ENCODE measurements at places on chromosomes 4 and X.

- no peak for DNase-seq
Measured at GRCh38 chr4:97197106-97197505, 946.2 kb downstream of the STPG2 start.

DNA sequence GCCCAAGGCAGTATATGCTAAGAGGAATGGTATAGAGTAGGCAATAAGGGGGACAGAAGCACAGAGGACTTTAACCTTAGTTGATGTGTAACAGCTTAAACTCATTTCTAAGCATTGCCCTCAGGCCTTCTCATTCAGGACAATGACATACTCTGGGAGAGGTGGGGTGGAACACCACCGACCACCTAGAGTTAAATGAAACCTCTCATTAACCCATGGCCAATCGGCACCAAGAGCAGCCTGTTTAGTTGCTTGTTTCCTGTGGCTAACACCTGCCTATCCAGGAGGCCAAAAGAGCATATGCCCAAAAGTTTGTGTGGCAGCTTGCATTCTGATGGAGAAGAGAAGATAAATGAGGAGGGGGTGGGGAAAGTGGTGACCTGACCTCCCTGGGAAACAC is 88.7 kb upstream of the PLAC1 start:
- no peak for DNase-seq

- DNase-seq, result no peak
Measured at GRCh38 chr4:27305246-27305645, 444.6 kb downstream of the STIM2 start.

- no peak for DNase-seq
Measured at GRCh38 chr4:76677571-76678326, 220.2 kb downstream of the SOWAHB start.

DNA sequence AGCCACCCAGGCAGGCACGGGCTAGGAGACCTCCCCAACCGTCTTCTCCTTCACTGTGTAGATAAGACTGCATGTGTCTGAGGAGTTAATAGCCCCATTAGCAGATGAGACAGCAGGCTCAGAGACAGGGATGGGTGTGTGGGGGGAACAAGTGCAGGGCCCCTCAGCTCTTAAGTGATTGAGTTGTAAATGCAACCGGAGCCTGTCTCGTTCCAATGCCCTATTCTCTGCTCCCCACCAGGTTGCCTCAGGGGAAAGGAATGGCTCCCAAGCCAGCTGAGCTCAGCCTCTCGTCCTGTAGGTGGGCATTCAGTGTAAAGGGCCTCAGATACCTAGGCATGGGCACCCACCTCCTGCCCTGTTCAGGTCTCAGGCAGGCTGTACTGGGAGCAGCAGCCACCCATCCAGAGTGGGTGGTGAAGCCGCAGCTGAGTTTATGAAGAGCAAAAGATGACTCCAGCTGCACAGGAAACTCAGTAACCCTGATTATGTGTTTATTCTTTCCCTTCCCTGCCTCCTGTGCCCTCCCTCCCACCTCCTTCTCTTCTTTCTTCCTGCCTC is 87.3 kb downstream of the PJA1 start:
- DNase-seq, result no peak

- DNase-seq, result no peak
Measured at GRCh38 chrX:9131066-9131465, 97.1 kb upstream of the FAM9B start.

DNA sequence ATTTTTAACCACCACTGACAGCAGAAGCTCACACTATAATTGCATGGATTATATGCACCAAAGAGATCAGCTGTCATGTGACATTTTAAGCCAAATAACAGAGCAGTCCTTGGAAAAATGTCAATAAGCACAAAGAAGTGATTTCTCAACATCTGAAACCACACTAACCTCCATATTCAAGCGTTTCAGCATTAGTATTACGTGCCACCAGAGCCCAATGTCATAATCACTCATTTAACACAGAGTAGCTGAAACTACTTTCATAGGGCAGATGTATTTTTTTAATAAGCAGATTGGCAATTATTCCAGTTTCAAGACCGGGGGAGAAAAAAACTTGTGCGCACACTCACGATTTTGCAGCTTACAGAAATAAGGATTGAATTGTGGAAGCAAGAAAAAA is 76.6 kb downstream of the SH3KBP1 start:
- no peak for DNase-seq

Measured in Right ventricle myocardium superior (tissue), 1 donor.